ENCODE measurements at places on chromosomes 13 and 19. TPM values are rescaled to one million over a fixed set of nuclear protein-coding genes. Genes with fewer than 3 reads are reported as not detected.

CBLC gene
- 0.13 TPM for total RNA-seq

DNA sequence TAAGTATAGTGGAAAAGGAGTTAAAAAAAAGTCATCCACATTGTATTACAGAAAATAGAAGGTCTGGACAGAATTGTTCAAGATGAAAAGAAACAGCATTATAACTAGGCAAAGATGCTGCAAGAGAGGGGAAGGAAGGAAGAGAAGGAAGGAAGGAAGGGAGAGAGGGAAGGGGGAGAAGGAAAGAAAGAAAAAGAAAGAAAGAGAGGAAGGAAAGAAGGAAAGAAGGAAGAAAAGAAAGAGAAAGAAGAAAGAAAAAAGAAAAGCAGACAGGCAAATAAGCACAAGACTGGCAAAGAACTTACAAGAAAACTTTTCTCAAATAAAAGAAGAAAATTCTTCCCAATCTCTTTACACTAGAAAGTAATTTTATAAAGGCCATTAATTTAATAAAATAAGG is 15.1 kb upstream of the FLT1 start:
- DNase-seq, result no peak

DNA sequence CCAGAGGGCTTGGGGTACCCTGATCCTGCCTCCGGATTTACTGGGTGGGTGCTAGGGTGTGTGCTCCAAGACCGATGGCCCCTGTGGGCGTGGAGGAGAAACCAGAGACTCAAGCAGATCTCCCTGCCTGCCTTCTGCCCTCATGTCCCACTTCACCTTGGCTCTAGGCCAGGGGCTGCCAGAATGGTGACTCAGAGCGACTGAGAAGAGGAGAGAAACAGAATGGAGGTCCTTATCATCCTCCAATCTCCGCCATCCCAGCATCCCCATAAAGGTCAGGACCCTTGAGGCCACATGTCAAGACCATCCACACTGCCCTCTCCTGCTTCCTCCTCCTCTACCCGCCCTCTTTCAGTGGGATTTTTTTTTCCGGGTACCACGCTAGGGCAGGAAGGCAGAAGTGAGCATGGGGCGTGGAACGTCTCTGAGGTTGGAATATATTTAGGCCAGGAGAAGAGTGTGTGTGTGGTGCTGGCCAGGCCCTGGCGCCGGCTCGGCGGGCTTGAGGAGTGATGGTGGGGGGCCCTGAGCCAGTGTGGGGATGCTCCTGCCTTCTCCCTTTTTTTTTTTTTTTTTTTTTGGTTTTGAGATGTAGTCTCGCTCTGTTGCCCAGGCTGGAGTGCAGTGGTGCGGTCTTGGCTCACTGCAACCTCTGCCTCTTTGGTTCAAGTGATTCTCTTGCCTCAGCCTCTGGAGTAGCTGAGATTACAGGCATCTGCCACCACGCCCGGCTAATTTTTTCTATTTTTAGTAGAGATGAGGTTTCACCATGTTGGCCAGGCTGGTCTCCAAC is 22.3 kb downstream of the IER2 start:
- DNase-seq, result peak; percentile 83

- DNase-seq, result no peak
Measured at GRCh38 chr19:58181902-58182576, 822 bp upstream of the ZNF274 start.

DNA sequence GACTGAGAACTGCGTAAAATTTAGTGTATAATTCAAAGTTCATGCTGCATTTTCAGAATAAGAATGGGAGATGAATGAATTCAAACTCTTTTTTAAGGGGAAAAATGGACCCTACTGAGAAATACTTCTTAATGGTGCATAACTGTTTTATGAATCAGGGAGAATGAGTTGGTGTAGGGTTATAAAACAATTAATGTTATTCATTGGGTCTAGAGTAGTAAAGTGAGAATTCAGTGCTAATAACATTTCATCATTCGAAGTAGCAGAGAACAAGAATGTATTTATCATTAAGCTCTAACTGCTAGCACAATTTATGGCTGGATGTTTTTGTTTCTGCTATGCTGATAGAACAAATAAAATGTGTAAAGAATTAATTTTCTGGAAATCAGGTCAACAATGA is 310.2 kb downstream of the SLITRK5 start:
- no peak for DNase-seq

DNA sequence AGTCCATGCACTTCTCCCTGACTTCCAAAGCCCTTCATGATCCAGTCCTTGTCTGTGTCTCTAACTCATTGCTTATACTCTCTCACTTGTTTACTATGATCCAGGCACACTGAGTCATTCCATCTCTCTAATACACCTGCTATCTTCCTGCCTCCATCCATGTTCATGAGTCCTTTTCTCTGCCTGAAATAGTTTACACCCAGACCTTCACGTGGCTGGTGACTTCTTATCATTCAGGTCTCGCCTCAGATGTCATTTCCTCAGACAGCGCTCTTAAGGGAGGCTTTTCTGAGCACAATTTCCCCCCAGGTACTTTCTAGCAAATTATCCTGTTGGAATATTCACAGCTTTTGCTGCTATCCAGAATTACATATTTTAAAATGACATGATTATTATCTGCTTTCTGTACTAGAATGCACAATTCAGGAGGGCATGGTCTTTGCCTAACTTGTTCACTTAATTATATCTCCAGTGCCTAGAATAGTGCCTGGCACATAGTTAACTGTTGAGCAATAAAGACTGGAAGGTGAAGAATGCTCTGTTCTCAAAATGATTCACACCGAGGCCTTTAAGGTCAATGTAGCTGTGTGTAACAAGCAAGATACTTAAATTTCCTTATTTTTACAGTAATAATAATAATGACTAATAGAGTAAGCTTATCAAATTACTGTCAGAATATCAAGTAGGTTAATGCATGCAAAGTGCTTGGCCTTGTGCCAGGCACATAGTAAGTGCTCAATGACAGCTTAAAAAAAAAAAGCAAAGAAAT is 183.7 kb upstream of the SPRY2 start:
- no peak for DNase-seq

- no peak for DNase-seq
Measured at GRCh38 chr13:45778882-45779281, 72.7 kb downstream of the SIAH3 start.

- no peak for DNase-seq
Measured at GRCh38 chr19:6216996-6217751, 62.6 kb downstream of the MLLT1 start.

DNA sequence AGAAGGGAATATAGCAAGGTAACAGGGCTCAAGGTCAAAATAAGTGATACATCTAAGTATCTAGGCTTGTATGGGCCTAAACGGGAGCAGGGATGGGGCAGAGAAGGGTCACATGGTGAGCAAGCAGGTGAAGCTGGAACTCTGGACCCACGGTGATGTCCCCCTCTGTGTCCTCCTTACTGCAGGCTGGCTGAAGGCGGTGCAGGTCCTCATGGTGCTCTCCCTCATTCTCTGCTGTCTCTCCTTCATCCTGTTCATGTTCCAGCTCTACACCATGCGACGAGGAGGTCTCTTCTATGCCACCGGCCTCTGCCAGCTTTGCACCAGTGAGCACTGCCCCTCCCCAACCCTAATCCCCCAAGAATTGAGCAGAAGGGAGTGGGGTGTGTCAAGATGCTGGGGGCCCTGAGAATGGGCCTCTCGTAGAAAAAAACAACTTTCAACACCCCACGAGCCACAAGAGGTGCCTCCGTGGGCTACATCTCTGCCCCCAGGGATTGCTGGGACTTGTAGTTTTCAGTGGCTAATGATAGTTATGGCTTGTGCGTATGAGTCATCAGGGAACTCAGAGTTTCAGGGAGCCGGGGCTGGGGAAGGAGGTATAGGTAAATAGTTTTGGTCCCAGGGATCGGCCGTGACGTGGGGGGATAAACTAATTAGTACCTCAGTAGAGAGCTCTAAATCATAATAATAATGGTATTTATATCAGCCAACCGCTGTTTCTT is 4.0 kb downstream of the EMP3 start:
- no peak for DNase-seq

GRCh38 chr19:12828494-12828893 is 5.9 kb downstream of the RTBDN start:
- DNase-seq, result no peak

DNA sequence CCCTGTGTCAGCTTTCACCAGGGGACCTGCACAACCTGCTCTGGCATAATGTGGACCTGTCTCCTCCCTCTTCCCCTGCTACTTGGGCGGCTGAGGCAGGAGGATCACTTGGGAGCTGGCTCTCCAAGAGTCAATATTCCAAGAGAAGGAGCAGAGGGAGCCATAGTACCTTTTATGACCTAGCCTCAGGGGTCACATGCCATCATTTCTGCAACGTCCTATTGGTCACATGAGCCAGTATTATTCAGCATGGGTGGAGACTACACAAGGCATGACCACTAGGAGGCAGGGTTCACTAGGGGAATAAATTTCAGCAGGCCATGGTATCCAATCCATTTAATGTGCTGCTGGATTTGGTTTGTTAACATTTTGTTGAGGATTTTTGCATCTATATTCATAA is 12.0 kb upstream of the SHFL start:
- DNase-seq, result no peak

GRCh38 chr13:40153516-40153915 is 498.1 kb downstream of the COG6 start:
- DNase-seq, result peak; percentile 63

HSPB6 gene
- total RNA-seq, result 0.25 TPM

DNA sequence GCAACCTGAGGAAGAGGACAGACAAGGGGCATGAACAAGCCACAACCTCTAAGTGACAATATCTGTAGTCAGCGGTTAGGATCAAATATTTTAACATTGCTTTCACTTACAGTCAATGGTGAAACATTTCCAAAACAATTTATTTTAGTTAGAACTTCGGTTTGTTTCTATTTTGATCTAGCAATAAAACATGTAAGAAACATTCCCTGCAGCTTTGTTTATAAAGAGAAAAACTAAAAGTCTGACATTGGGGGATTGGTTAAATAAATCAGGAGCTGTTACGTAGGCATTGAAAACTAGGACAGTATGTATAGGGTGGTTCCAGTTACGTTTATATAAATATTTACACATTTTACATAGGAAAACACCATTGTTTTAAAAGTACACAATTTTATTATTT is 3.4 kb downstream of the URI1 start:
- no peak for DNase-seq

Measured in dermis microvascular lymphatic vessel endothelial cell (primary cell).